ENCODE measurements at places on chromosomes 4 and X.

- no peak for DNase-seq
Observed at GRCh38 chrX:42460706-42461105, 317.3 kb downstream of the PPP1R2C start.

DNA sequence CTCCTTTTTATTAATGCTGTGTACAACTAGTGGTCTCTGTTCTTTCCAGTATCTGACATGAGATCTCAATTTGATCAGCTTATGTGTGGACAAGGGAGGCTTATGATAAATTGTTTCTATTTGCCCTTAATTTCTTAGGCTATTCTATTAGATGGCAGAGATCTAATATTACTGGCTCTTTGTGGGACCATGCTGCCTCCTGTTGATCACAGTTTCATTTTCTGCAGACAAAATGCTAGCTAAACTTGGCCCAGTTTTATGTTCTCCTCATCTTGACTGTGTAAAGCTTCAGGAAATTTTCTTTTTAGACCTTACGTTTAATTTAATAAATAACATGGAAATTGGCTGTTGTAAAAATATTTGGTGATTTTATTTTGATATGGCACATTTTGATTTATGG lies 627.1 kb upstream of the AADAT start:
- DNase-seq = no peak

- no peak for DNase-seq
Observed at GRCh38 chr4:141416219-141416618, 195.5 kb downstream of the ZNF330 start.

DNA sequence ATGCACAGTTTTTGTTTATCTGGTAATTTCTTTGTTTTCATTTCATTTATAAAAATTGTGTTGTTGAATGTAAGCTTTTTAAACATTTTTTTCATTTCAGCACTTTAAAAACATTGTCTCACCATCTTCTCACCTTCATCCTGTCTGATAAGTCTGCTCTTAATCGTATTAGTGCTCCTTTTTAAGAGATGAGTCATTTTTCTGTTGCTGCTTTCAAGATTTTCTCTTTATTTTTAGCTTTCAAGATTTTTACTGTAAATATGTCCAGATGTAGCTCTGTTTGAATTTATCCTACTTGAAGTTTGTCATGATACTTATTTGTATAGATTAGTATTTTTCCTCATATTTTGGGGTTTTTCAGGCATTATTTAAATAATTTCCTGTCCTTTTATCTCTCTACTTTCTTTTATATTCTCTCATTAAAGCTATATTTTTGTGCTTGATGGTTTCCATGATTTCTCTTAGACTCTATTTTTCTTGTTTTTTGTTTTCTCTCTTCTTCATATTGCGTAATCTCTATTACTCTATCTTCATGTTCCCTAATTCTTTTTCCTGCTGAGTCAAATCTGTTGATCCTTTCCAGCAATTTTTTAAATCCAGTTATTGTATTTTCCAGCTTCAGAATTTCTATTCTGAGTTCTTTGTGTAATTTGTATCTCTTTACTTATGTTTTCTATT lies 1400.4 kb upstream of the PCDH7 start:
- no peak for DNase-seq

GRCh38 chrX:135347381-135348016 lies 38.2 kb downstream of the ETDC start:
- no peak for DNase-seq

GRCh38 chrX:77009691-77010090 lies 437.5 kb upstream of the FGF16 start:
- no peak for DNase-seq

DNA sequence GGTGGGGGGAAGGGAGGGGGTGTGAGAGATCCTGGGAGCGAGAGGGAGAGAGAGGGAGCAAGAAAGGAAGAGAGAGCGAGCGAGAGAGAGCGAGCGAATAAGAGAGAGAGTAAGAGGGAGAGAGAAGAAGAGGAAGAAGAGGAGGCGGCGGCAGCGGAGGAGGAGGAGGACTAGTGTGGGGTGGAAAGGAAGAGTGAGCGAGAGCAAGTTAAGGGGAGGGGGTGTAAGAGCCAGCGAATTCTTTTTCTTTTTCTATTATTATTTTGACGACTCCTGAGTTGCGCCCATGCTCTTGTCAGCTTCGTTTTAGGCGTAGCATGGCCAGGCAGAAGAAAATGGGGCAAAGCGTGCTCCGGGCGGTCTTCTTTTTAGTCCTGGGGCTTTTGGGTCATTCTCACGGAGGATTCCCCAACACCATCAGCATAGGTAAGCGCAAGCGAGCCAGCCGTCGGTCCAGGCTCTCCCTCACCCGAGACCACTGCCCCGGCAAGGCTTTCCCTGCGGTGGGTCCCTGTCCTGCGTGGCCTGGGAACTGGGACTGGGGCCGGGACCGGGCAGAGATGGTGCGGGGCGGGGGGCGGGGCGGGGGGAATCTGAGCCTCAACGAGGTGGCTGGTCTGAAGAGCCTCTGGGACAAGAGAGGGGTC lies at the start of gene GRIA3:
Gene GRIA3 (plus strand): TSS at position 60 of the 647 bp plus-strand sequence. CDS start 258 bp downstream, at position 318.
- no peak for DNase-seq

GRCh38 chrX:49116076-49116475 lies 7.5 kb downstream of the GPKOW start:
- no peak for DNase-seq

DNA sequence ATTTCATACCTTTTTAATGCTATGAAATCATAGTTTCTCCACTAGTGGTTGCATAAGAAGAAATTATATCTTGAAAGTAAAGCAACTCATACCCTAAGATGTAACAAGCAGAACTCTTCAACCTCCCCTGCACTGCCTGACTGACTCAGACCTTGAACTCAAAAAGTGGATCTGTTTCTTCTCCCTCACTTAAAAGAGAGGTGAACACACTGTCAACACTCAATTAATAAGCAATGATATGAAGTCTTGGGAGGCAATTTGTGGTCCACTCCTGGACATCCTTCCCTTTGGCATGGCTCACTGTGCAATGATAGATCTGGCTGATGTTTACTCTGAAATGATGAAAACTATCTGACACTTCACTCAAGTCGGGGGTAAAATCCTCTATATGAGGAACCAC lies 282.0 kb upstream of the DKK2 start:
- DNase-seq = no peak

DNA sequence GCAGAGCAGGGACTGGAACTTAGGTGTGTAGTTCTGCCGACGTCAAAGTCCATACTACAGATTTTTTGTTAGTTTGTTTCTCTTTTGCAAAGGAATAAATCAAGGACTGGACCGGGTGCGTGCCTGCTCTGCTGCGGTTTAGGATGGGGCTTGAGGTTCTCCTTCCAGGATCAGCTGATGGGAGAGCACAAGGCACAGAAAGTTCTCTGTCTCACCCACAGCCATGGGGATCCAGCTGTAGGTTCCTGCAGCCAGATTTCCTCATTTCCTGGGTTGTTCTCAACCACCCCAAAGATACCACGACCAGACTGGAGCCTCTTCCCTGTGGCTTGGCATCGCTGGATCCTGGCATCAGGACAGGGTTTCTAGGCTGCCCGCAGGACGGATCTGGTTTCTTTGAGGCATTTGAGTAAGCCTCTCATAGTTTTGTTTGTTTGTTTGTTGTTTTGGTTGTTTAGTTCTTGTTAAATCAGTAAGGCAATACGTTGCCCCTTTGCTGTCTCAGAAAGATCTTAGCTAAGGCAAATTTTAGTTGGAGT lies 789 bp upstream of the SRPX start:
- DNase-seq = no peak

DNA sequence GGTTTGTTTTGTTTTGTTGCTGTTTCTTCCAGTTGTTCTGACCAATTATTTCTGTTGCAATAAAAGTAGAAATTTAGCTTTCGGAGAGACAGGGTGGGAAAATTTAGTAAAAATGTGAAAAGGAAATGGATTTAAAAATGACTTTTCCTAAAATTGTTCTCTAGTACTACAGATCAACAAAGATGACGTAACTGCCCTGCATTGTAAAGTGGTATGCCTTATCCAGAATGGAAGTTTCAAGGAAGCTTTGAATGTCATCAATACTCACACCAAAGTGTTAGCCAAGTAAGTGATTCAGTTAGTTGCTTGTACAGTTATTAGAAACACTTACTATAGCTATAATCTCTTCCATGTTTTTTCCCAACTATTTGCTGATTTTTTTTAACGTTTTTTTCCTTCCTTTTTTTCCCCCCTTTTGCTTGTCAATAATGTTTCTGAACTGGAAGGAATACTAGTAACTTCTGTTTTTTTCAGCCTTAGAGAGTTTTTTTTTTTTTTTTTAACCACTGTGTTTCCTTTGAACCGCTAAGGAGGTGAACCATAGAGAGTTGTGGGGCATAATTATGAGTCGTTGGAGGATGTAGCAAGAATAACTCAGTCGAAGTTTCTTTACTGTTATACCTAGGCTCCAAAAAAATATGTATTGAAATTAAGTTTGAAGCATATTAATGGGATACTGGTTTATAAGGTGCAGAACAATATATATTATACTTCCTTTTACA lies 2.2 kb downstream of the SRP72 start:
- no peak for DNase-seq

DNA sequence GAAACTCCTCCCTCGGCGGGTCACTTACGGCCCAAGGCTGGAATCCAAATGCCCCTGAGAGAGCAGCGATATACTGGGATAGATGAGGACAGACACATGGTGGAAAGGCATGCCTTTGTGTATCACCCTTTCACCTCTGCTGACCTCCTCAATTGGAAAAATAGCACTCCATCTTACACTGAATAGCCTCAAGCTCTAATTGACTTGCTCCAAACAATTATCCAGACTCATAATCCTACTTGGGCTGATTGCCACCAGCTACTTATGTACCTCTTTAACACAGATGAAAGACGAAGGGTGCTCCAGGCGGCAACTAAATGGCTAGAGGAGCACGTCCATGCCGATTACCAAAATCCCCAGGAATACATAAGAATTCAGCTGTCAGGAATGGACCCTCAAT lies 1142.2 kb downstream of the ARAP2 start:
- DNase-seq = no peak

DNA sequence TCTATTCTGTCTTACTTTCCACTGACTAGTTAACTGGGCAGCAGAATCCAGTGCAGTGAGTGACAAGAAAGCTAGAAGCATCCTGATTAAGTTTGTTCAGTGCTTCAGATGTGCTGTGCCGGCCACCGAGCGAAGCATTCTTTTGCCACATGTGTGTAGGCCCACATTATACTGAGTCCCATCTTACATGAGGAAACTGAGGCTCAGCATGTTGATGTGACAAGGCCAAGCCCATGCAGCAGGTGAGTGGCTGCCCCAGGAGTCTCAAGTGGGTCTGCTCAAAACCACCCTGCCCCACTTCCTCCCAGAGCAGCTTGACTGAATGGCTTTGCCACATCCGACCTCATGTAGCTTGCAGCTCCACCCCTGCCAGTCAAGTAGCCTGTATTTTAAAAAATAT lies 50.5 kb downstream of the RHOH start:
- DNase-seq = no peak

GRCh38 chr4:46385946-46386345 lies 4.0 kb downstream of the GABRA2 start:
- DNase-seq = no peak

DNA sequence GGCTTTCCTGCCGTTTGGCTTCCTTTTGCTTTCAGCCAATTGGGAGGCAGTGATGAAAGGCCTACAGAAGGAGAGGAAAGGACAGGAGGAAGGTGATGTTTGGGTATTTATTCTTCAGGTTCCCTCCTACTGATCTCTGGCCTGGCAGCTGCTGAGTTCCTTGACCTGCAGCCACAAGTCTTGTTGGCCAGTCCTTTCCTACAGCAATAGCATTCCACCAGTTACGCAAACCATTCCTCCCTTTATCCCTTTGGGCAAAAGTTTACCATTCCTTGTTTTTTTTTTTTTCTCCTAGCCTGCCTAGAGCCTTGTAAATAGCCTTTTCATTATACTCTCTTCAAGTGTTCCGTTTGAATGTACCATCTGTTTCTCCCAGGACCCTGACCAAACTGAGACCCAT lies 198.1 kb upstream of the FTHL17 start:
- no peak for DNase-seq

DNA sequence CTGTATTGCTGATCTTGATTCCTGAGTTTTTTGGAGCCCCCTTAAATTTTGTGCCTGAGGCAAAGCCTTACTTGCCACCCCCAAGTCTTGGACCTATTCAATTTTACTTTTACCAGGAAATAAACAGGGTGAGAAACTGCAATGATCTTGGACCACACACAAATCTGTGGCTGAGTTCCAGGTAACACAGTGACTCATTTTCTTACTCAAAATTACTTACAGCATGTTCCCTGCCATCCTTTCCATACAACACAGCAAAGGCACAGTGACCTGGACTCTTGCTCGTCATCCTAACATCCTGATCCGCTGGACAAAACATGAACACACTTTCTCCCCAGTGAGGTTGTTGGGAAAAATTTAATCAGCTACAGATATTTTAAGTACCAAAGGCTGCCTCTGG lies 60.7 kb upstream of the S100G start:
- no peak for DNase-seq

- no peak for DNase-seq
Observed at GRCh38 chrX:40154853-40155588, 57.3 kb upstream of the BCOR start.

- DNase-seq = no peak
Observed at GRCh38 chr4:188958346-188958745, 819.1 kb downstream of the TRIML1 start.

GRCh38 chr4:33411182-33411581 lies 2691.0 kb downstream of the PCDH7 start:
- DNase-seq = no peak

GRCh38 chr4:40570348-40571077 lies 59.2 kb downstream of the RBM47 start:
- DNase-seq = no peak
